Effector memory CD8-positive, alpha-beta T cell (primary cell): ENCODE measurements at places on chromosomes 13 and 19.
A peak's percentile ranks its signal among the peaks of the same experiment; 100 is the strongest.

DNA sequence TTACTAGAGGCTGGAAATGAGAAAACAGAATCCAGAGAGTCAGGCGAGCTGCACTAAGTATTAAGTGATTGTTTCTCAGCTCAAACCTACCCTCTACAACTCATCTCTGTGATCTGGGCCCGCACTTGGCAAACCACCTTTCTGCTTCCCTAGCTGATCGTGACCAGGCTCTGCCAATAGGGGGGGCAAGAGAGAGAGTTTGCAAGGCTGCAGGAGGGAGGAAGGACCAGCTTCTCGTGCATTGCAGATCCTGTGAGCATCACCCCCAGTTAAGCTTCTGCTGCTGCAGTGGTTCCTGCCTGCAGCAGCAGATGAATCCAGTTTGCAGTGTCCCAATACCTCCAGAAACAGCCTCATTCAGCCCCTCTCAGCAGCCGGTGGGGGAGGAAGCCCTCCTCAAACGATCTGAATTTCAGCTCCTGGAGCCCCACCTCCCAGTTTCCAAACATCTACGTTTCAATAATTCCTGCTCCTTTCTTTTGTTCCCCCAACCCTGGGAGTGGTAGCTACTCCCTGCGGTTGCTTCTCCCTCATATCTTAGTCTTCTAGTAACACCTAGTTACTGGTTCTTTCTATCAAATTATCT is 20.0 kb downstream of the XRCC1 start:
- H3K4me1 ChIP-seq = peaks cover 8% of the 10 kb centered on the region
- H3K36me3 ChIP-seq = peaks cover 28% of the 10 kb centered on the region

DNA sequence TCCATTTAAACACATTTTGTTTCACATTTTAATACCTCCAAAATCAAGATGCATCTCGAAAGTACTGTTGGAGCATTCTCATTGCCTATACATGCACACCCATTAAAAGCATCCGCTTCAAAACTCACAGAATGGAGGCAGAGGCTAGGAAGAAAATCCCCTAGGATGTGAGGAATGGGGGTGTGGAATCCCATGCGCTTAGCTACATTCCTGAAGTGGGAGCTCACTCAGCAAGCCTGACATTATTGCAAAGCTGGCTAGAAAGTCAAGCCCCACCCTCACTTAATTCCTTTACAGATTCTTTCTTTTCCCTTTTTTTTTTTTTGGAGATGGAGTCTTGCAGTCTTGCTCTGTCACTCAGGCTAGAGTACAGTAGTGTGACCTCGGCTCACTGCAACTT is 4.6 kb upstream of the FAM32A start:
- DNase-seq = no peak
- peaks cover 26% of the 10 kb centered on the region for H3K36me3 ChIP-seq

GRCh38 chr13:25686831-25687470 is 315.2 kb downstream of the ATP8A2 start:
- H3K4me1 ChIP-seq = no peaks in the 10 kb centered on the region
- H3K36me3 ChIP-seq = no peaks in the 10 kb centered on the region
- H3K27ac ChIP-seq = no peak overlapping the region
- H3K4me3 ChIP-seq = no peak overlapping the region
- DNase-seq = no peak
- peaks cover 17% of the 10 kb centered on the region for H3K27me3 ChIP-seq

- H3K36me3 ChIP-seq = no peaks in the 10 kb centered on the region
Observed at GRCh38 chr13:51865838-51866237, 4.1 kb downstream of the CCDC70 start.

DNA sequence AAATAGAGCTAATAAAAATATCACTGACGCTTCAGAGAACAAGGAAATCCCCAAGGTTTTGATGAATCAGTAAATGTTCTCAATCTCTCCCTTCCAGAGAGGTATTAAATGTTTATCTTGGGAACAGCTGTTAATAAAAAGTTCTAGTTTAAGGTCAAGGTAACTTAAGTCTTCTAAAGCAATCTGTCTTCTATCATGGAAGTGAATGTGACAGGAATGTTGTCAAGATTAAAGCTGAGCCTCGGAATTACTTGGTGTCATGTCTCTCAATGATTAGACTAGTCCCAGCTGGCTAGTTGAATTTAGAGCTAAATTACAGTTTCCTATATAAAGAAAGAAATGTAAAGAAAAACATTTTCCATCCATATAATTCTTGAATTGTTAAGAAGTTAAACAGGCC is 23.4 kb downstream of the ESD start:
- no peak overlapping the region for H3K27ac ChIP-seq
- peaks cover 65% of the 10 kb centered on the region for H3K36me3 ChIP-seq
- H3K4me3 ChIP-seq = no peak overlapping the region
- no peaks in the 10 kb centered on the region for H3K4me1 ChIP-seq
- H3K27me3 ChIP-seq = no peaks in the 10 kb centered on the region

- no peak overlapping the region for H3K4me3 ChIP-seq
- no peak for DNase-seq
- H3K27ac ChIP-seq = peak overlapping the region; percentile 25
- H3K27me3 ChIP-seq = no peaks in the 10 kb centered on the region
- no peaks in the 10 kb centered on the region for H3K36me3 ChIP-seq
- peaks cover 2% of the 10 kb centered on the region for H3K4me1 ChIP-seq
Observed at GRCh38 chr13:48199404-48199946, 33.5 kb upstream of the ITM2B start.
